Adrenal gland (tissue), 19 donors: ENCODE measurements at places on chromosomes 5 and 9. TPM values are rescaled to one million over a fixed set of nuclear protein-coding genes. Genes with fewer than 3 reads are reported as not detected.
A peak's percentile ranks its signal among the peaks of the same experiment; 100 is the strongest.

DNA sequence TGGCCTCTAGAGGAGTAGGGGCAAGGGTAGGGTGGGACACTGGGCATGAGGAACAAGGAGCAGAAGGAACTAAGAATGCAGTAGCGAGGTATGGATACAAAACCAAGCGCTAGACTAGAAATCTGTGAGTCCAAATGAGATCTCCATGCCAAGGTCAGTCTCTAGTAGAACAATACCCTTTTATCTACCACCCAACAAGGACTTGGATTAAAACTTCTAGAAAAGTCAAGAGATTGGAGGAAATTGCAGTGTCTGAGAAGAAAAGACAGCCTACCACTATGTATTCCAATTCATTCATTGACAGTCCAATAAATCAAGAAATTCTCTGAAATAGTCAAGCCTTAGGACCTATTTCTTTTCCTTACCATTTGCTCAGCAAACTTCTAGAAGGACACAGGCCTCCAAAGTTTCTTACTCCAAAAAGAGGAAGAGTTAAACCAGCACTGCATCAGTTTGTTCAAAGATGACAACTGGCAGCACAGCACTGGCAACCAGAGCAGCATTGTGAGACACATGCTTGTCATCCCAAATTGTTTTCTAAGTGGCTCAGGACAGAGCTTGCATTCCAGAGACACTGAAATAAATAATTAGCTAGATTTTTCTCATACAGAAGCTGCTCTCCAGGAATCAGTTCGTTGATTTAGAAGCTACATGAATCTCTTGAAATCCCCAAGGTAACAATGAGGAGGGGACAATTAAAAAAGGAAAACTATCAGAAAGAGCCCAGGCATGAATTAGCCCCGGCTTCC, 22.6 kb downstream of the ABCA1 start:
- no peak for DNase-seq

DNA sequence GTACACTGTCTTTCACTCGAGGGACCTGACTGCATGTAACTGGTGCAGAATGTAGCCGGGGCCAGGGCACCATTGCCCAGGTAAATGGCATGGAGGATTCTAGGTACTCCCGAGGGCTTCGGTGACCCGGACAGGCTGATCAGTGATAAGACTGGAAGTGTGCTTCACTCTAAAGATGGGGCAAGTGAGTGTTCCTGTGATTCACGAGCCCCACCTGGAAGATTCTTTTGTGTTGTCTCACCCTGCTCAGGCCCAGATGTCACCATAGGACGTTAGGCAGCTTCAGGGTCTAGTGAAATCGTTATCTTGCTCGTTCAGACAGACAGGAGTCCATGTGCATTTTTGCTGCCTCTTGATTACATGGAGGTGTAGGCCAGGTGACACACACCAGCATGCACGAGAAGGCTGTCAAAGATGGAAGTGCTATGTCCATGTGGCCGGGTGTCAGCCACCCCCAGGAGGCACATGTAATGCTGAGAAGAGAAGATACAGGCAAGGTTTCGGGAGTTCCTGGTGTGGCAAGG, 73.9 kb downstream of the WNK2 start:
- DNase-seq = no peak

DNA sequence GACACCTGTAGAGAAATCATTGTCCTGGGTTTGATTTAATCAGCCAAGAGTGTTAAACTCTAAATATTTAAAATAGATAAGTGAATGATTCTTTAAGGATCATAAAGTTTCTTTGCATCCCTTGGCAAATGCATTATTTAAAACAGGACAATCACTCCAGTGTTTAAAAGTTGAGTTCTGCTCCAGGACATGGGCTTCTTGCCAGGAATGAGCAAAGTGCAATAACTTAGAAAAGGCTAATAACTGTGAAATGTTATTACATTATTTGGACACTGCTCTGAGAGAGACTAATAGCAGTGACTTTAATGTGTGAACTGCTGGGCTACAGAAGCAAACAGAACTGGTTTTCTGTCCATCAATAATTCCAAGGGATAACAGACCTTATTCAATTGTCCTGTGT, 283.3 kb downstream of the GABRB2 start:
- DNase-seq = no peak

DNA sequence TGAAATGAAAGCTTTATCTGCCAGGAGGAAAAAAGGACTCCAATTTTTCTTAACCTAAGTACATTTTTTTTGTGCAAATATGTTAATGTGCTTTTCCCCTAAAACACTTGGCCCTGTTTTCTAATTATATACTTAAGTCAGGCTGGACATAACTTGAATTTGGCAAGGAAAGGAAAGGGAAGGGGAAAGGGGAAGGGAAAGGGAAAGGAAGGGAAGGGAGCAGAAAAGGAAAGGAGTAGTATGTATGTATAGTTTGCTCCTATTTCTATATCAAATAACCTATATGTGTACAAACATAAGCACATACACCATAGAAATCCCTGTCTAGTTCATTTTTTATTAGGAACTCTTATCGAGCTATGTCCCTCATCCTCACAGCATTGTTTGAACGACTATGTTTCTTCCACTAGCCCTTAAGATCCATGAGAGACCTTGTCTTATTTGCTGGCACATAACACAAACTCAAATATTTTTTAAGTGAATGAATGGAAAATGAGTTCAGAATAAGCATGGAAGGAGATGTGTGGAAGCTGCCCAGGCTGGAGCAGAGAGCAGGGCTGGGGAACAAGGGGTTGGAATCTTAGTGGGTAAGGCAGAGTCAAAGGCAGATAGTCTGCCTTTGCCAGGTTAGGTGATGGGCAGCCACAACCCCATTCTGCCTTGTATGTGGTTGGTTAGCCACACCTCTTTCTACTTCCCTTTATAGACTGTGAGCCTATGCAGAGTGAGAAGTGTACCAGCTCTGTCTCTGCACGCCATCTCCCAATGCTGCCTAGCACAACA, 70.0 kb downstream of the KLHL3 start:
- peak; percentile 19 for DNase-seq

- no peak for DNase-seq
Observed at GRCh38 chr5:139385061-139386049, 2.3 kb upstream of the SLC23A1 start.

DNA sequence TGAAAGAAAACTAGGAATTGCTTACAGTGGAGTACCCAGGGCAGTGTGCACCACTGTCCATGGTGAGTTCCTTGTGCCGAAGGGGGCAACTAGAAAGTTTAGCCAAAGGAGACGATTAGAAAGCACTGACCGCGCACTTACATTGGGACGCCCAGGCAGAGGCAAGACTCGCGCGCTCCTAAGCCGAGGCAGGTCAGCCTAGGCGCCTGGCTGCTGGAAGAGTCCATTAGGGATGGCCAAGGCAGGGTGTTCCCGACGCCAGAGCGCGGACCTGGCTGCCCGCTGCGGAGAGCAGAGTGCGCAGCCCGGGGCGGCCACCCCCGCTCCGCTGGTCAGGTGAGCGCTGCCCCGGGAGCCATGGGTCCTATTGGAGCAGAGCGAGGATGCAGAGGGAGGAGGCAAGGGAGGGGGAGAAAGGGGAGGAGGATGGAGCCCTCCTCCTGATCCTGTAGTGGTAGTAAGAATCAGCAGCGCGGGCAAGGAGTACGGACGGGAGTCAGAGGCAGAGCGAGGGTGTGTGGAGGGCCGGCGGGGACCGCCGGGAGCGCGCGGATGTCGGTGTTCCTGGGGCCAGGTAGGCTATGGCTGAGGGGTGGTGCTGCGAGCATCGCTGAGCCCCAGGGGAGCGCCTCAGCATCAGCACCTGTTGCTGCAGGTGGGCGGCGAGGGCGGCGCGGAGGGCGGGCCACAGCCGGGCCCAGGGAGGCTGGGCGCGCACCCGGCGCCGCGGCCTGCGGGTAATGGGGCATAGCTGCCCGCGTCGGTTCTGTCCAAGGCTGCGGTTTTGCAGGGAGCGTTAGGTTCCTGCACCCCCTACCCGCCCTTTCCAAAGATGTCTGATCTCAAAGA, at the start of gene ADGRV1:
Gene ADGRV1 (plus strand): TSS at position 454 of the 849 bp plus-strand sequence. CDS start 99 bp downstream, at position 553.
- peak; percentile 28 for DNase-seq

- DNase-seq = no peak
Observed at GRCh38 chr9:1102642-1102970, 52.4 kb downstream of the DMRT2 start.

DNA sequence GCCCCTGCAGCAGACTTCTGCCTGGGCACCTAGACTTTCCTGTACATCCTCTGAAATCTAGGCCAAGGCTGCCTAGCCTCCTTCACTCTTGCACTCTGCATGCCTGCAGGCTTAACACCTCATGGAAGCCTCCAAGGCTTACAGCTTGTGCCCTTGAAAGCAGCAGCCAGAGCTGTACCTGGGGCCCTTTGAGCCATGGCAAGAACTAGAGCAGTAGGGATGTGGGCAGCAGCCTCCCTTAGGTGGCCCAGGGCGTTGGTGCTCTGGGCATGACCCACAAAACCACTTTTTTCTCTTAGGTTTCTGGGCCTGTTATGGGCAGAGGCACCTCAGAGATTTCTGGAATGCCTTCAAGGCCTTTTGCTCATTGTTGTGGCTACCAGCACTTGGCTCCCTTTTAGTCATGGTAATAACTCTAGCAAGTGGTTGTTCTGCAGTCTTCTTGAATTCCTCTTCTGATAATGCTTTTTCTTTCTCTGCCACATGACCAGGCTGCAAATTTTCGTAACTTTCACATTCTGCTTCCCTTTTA, 606.2 kb downstream of the TLE4 start:
- no peak for DNase-seq

DNA sequence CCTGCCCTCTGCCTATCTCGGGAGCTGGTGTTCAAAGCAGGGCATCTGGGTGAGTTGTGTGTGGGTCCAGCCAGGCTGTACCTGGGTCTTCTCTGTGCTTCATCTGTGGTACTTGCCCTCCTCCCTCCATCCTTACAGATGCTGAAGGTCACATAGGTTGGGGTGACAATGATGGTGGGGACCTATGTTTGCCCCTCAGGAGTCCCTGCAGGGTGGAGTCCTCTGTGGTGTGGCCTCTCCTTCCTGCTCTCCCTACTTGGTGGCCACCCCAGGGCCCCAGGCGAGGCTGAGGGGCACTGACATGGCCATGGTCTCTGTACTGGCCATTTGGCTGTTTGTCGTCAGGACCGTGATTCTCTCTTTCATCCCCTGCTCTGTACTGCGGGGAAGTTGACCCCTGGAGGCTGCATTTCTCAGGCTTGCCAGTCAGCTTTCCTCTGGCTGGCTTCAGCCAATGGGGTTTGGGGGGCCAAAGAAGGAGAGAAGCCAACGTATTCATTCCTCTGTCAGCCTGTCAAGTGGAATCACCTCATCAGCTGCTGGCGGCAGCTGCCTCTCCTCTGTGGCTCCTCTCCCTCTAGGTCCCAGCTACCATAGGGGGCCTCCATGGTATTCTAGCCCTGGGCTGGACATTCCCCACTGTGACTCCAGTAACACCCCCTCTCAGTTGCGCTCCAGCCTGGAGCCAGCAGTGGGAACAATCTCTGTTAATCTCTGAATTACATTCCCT, 4.6 kb downstream of the DCANP1 start:
- no peak for DNase-seq

The SPARC gene
- total RNA-seq = 4,554 TPM

The PDE6A gene
- total RNA-seq = 1.6 TPM
